ENCODE measurements at places on chromosomes 3 and 15.

DNA sequence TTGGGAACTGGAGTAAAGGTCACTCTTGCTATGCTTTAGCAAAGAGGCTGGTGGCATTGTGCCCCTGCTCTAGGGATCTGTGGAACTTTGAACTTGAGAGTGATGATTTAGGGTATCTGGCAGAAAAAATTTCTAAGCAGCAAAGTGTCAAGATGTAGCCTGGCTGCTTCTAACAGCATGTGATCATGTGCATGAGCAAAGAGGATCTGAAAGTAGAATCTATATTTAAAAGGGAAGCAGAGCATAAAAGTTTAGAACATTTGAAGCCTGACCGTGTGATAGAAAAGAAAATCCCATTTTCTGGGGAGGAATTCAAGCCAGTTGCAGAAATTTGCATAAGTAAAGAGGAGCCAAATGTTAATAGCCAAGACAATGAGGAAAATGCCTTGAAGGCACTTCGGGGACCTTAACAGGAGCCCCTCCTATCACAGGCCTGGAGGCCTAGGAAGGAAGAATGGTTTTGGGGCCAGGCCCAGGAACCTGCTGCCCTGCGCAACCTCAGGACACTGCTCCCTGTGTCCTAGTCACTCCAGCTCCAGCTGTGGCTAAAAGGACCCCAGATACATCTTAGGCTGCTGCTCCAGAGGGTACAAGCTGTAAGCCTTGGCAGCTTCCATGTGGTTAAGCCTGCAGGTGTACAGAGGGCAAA lies 212.2 kb upstream of the LINGO1 start:
- no peak for DNase-seq

GRCh38 chr15:72515591-72516389 lies 41.7 kb downstream of the ARIH1 start:
- peak; percentile 46 for DNase-seq

DNA sequence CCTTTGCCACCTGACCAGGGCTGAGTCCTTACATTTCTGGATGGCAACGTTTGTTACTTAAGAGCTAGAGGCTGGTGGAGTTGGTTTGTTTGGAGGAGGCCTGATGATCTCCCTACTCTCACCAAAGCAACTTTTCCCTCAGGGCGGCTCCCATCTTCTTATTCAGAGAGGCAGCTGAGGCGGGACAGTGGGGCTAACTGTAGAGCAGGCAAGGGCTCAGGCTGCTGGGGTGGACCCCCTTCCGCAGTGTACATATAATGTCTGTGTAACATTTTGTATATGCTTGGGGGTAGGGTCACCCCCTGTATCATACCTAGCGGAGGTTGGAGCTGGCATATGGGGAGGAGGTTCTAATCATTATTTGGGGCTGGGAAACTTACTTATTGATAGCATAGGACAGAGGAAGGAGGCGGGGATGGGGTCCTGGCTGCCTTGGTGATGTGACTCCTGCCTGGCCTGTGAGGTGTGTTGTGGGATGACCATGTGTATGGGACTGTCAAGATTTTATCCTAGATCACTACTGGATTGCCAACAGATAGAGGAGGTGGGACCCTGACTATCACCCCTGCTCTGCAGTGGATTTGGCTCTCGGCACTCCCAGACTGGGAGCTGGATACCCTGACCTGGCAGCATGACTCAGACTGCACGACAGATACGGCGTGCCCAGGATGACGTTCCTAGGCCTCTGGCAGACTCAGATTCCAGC lies 52.5 kb upstream of the UBE2Q2 start:
- DNase-seq: no peak

GRCh38 chr3:94272016-94272415 lies 209.2 kb downstream of the NSUN3 start:
- DNase-seq: peak; percentile 18

DNA sequence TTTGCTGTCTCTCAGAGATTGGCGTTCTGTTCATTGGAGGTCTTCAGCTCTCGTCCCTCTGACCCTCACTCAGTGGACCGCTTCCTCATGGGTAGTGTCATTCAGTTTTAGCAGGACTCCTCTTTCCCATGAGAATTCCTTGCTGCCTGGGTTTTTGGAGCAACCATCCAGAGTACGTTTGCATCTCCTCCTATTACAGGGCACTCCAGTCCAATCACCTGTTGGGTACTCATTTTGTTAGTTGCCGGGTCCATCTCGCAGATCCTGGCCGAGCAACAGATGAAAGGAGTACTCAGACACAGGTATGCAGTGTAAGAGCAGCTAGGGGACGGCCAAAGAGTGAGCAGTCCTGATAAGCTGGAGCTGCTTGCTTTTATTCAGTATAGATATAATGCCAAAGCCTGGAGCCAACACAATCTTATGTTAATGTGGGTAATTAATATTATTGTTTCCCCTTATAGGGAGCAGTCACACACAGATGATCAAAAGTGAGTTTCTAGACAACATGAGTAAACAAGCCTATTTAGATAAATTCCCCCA lies 49.6 kb downstream of the ISG20 start:
- DNase-seq: no peak

- DNase-seq: no peak
Measured at GRCh38 chr15:79549196-79549595, 117.1 kb downstream of the MINAR1 start.

- DNase-seq: peak; percentile 9
Measured at GRCh38 chr3:168878655-168879054, 782.9 kb upstream of the GOLIM4 start.

DNA sequence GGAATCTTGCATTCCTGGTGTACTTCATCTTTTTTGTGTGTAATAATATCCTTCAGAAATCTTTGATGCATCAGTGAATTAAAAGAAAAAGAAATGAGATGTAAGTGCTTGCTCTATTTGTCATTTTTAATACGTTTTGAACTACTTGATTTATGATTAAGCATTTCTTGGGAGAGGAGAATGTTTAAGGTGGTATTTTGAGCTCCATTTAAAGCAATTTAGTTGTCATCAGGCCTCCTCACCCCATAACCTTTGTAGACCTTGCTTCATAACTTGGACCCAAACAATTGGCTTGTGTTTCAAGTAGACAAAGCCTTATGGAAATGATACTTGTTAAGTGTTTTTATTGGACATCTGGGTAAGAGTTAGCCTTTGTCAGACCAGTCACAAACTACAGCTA lies 87.1 kb upstream of the VEPH1 start:
- no peak for DNase-seq
